ENCODE measurements at places on chromosomes 2 and 18.

GRCh38 chr18:73047688-73048087 lies 179.9 kb upstream of the NETO1 start:
- no peak for DNase-seq

DNA sequence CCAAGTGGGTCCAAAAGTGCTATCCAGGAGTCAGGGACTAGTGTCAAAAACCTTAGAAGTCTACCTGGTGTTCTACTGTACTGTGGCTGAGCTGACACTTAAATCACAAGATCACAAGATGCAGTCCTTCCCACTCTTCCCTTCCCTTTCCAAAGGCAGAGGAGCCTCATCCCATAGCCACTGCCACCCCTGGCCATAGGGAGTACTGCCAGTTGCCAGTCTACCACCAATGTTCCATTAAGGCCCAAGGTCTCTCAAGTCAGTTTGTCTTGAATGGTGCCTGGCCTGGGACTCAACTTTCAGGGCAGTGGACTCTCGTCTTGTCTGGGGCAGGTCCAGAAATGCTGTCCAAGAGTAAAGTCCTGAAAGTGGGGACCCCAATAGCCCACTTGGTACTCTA lies 585.6 kb downstream of the NUP35 start:
- DNase-seq, result no peak

DNA sequence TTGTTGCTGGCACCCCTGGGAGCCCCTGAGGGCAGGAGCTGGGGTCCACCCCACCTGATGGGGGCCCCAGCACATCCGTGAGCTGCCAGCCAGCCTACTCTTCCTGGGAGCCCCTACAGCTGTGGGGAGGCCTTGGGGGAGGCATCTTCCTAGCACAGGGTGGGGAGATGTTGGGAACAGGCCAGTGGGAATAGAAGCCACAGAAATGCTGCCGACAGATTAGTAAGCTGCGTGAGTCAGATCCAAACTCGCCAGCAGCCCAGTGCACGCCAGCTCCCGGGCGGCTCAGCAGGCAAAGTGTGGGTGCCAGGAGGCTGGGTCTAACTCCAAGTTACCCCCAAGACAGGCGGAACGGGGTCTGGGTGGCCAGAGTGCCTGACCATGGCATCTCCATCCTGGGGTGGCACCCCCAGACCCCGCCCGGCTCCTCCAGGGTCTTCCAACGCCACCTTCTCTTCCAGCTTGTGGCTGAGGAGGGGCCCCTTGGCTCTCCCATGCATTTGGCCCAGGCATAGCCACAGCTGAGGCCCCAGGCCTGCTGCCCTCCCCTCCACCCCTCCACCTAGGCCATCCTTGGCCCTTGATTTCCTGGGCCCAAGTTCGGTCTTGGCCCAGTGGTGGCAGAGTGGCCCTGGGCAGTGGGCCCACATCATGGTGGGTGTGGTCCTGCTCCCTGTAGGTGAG lies 15.3 kb downstream of the CROCC2 start:
- DNase-seq, result peak; percentile 1

- no peak for DNase-seq
Measured at GRCh38 chr2:167492486-167492885, 604.2 kb downstream of the XIRP2 start.

- DNase-seq, result no peak
Measured at GRCh38 chr18:39624961-39625360, 2059.4 kb upstream of the CELF4 start.

- DNase-seq, result no peak
Measured at GRCh38 chr18:79118797-79119196, 49.6 kb downstream of the ATP9B start.

DNA sequence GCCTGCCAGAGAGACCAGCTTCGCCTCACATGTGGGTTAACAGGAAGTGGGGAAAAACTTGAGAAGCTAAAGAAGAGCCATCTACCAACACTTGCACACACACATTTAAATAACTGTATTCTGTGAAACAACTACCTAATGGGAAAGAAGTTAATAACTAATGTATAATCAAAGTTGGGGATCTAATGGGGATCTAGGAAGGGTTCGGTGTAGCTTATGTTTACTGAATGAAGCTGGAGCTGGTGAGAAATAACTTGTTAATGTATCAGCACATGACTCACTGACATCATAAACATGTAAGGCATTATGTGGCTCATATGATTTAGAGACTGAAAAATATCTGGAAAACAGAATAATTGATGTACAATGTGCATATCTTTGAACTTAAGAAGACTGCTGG lies 421.3 kb upstream of the NXPH2 start:
- DNase-seq, result no peak

DNA sequence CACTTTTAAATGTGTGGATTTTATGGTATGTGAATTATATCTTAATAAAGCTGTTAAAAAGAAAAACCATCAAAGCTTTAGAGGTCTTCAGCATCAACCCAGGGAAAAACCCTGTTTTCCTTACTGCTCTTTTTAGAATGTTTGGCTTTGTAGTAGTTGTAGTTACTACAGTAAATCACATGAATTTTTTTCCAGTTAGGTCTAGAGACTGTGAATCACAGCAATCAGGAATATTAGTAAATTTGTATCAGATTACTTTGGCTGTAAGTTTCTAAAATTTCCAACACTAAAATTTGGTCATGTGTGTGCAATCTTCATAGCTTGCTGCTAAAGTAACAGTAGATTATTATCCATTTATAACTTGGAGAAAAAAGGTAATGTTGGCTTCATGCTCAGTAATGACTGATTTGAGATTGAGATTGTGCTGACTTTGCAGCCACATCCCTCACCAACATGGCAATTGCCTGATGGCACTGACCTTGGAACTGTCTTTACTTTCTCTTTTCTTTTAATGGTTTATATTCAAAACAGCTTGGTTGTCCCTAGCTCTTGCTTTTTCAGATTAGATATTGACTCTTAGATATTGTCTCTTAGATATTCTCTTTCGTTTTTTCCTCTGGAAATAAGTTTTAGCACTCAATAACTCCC lies 41.1 kb downstream of the LCLAT1 start:
- no peak for DNase-seq

DNA sequence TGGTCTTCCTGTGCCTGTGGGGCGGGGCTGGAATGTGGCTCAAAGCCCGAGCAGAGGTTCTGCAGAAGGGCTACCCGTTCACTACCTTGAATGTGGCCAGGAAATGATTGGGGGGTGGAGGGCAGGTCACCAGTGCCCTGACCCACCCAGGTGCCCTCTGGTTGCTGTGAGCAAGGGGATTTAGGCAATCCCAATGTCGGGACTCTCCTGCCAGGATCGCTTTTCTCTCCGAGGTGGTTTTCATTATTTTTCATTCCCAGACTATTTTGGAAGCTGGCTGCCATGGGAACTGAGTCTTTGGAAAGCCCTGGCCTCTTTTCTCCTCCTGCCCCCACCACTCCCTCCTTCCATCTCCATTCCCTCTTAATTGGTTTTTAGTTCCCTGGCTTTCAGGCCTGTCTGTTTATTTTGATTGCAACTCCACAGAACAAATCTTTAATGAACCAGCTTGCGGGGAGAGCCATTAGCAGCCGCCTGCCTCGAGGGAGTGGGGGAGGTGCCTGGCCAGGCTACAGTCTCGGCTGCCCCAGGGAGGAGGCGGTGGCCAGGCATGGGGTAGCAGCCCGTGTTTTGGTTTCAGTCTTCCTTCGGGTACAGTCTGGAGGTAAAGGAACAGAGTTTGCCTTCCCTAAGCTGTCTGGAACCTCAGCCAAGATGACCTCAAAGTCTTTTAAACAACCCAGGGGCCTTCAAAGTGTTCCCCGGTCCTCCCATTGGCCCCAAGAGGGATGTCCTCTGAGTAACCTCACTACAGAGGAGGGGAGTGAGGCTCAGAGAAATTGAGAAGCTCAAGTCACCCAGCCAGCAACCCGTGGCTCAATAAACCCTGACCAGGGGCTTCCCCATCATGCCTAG lies 114.4 kb upstream of the HAAO start:
- DNase-seq, result no peak

DNA sequence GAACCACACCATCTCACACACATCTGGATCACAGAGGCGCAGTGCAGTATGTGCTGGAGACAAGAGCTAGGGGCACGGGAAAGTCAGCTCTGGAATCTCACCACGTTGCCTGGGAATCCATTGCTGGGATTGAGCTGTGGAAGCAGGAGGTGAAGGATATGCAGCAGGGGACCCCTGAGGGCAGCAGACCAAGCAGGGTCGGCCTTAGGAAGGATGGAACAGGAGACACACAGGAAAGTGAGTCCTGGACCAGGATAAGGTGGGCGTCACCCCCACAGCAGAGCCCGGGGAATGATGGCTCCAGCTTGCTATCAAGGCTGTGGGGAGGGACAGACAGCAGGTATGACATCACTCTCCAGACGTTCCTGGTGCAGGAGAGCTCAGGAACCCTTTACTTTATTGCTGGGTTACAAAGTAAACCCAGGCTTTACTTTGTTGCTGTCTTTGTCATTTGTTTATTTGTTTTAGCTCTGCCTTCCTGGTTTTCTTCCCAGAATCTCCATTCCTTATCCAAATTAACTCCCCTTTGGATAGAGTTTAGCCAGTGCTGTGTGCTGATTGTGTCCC lies 329.8 kb upstream of the MYT1L start:
- DNase-seq, result no peak

GRCh38 chr2:206031950-206032567 lies 53.9 kb downstream of the INO80D start:
- no peak for DNase-seq

- DNase-seq, result no peak
Measured at GRCh38 chr2:181836583-181836982, 54.9 kb upstream of the ITPRID2 start.

- no peak for DNase-seq
Measured at GRCh38 chr2:186339716-186340115, 146.3 kb upstream of the ZC3H15 start.

DNA sequence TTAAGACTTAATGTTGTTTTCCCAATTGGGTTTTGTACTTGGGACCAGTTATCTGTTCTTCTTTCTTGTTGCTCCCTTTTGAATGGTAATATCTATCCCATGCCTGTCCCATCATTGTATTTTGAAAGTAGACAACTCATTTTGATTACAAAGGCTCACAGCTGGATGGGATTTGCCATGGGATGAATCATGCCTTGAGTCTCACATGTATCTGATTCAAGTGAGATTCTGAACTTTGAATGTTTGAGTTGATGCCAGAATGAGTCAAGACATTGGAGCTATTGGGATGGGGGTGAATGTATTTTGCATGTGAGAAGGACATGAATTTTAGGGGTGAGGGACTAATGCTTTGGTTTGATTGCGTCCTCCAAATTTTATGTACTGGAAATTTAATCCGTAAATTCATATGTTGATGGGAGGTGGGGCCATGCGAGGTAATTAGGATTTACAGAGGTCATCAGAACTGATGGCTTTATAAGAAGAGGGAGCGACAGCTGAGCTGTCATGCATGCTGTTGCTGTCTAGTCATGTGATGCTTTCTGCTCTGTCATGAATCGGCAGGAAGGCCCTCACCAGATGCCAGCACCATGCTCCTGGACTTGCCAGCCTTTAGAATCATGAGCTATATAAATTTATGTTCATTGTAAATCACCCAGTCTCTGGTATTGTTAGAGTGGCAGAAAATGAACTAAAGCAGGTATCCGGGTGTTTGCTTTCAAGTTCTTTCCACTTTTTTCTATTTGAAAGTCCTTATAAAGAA lies 741.3 kb upstream of the RAB6C start:
- no peak for DNase-seq

GRCh38 chr2:54456612-54457322 lies 640 bp downstream of the SPTBN1 start:
- DNase-seq, result no peak

- no peak for DNase-seq
Measured at GRCh38 chr2:134154246-134154645, 99.6 kb upstream of the MGAT5 start.

DNA sequence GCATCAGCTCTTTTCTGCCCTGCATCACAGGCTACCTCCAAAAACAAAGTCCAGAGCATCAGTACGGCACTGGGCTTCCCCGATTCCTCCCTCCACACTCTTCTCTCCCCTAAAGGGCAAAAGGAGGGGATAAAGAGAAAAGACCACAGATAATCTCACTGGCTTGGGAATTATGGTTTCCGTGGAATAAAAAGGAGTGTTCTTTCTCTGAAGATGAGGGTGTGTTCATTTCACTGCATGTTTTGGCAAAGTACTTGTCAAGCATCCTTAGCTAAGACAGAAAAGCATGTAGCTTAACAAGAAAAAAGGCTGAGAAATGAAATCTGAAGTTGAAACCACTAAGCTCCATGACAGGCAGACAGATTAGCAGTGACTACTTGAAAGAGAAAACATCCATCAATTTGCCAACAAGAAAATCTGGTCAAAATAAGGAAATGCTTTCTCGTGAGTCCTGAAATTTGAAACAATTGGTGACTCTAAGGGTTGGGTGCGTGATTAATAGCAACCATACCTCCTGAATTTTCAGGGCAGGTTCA lies 20.6 kb upstream of the DSG3 start:
- no peak for DNase-seq

DNA sequence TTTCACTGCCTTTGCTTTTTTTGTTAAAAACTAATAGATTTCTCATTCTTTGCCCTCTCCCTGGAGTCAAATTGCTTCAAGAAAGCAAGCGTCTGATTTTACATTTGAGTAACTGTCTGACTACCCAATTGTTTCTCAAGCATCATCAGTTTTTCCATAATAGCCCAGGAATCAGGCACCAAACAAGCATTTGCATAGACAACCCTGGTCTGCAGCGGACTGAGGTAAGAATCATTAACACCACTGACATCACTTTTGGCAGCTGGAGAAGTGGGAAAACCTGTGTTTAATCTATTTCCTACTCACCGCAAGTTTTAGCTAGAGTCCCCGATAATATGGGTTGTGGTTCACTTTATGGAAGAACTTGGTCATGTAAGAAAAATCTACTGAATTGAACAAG lies 55.7 kb downstream of the IRS1 start:
- no peak for DNase-seq
